Right renal cortex interstitium (tissue), 3 donors: ENCODE measurements at places on chromosomes 16 and 17. TPM values are rescaled to one million over a fixed set of nuclear protein-coding genes. Genes with fewer than 3 reads are reported as not detected.

Gene KRT39
- not detected for polyA plus RNA-seq

GRCh38 chr16:28931801-28932225, at the start of gene CD19:
Gene CD19, plus strand, starts transcription at chr16:28931971. Its CDS starts 30 bp downstream, at chr16:28932001.
- DNase-seq = no peak

Gene KCTD19
- polyA plus RNA-seq = 0.44 TPM

- no peak for DNase-seq
These were observed 40.7 kb downstream of the ZDHHC7 start for GRCh38 chr16:84970447-84971127.

GRCh38 chr17:40915721-40916256, 21.7 kb downstream of the KRT23 start:
- DNase-seq = no peak

- no peak for DNase-seq
These were observed 31.9 kb downstream of the CMC2 start for GRCh38 chr16:80974649-80975376.

DNA sequence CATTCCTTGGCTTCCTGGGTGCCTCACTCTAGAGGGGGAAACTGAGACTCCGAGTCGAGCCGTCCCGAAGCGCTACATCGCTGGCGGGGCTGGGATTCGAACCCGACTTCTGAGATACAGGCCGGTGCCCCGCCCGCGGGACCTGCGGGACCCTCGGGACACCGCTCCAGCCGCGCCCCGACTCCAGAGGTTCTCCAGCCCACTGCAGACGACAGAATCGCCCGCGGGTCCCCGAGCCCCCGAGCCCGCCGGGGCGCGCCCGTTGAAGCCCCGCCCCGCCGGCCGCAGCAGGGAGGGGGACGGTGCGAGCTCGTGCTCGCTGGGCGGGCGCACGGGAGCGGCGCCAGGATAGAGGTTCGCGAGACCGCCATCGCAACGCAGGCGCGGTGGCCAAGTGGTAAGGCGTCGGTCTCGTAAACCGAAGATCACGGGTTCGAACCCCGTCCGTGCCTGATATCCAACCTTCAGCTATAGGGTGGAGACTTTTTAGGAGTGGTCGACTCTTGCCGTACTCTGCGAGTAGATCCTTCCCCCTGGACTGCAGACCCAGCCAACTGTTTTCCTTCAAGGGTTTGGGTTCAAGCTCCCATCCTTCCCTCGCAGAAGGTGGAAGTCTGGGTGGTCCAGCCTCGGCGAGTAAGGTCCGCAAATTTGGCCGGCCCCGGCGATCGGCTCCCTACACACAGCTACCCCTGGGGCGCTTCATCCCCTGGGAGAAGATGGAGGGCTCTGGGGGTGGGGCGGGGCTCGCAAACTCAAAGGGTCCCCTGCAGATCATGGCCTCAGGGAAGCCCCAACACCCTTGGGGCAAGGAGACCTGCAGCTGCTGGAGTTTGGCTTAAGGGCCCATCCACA, 214.6 kb downstream of the MRTFB start:
- DNase-seq = peak; percentile 88

- DNase-seq = no peak
These were observed 144.7 kb upstream of the TBX2 start for GRCh38 chr17:61254904-61255303.

Gene CHST4
- polyA plus RNA-seq = 0.18 TPM
